ENCODE measurements at places on chromosomes 6 and 20.

DNA sequence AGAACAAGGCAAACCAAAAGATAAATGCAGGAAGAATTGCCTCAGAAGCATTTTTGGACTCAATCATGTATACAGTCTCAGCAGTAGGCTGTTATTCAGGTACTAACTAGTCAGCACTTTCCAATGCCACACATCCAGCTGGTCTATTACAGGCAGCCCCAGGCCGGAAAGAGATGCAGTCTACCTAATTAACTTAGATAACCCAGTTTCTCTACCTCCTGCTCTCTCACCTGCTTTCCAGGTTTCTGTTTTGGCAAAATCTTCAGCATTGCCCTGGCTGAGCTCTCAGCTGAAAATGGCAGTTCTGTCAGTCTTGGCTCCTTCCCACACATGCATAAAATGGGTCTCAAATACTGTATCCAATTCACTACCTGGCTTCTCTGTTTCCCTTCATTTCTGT, 101.3 kb upstream of the UFL1 start:
- DNase-seq = no peak

DNA sequence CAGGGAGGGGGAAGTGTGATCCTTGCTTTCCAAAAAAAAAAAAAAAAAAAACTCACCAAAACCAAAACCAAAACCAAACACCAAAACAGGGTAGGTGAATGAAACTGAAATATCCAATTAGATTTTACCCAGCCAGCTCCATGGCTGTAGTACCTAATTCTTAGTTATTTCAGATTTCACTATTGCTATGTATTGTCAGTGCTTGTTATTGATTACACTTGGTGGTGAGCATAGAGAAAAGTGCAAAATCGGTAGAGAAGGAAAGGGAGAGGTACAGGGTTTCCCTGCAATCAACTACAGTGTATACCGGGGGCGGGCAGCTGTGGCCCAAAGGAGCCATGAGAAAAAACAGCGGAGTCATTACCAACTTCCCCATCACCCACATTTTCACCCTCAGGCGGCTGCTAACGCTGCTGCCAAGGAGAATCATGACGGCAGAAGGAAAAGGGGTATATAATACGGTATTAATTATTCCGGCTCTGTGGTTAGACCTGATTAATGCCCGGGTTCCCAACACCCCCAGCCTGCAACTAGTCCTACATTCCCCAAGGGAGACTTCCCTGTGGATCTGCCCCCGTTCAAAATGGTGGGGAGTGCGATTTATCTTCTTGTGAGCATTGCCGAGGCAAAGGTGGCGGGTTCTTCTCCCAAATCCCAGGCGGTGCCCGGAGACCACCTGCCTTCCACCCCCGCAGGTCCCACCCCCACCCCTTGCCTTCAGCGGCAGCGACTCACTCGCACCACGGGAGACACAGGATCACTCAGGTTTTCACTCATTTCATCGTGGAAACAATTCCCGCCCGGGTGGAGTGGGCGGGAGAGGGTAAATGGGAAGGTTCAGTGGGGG, at the start of gene C6orf62:
Gene C6orf62 (minus strand): TSS at position 30 of the 847 bp plus-strand sequence. CDS start 486 bp downstream, outside the sequence.
- DNase-seq = no peak

DNA sequence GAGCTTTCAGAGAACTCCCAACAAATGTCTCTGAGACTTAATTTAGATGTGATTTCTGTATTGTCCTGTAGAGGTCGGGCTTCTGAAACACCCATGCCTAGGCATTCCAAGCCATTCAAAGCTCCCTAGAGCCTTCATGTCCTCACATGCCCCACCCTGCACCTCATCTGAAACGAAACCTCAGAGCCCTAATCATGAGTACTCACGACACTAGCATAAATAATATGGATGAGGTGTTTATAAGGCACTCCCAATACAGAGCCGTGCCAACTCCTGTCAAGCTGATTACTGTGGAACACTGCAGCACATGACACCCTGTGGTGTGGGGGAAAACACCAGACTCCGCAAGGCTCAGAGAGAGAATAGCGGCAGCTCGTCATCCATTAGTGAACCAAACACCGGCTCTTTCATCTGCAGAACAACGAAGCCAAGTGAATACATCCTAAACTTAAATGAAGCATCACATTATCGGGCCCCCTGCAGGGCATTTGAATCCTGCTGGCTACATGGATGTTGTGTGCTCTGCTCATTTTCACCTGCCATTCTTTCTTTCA, 83.8 kb downstream of the FNDC1 start:
- no peak for DNase-seq

DNA sequence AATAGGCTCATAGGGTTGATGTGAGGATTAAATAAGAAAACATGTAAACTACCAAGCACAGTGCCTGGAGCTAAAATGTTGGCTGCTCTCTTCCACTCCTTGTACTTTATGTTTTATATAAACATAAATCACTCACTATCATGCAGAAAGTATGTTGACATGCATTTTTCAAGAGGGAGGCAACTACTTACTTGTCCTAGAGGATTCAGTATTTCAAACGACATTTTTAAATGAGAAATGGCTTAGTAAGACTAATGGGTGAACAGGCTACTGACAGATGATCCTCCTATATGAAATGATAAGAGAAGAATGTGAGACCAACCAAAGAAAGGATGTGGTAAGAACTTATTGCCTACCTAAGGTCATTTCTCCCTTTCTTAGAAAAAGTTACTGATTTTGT, 21.0 kb downstream of the LATS1 start:
- DNase-seq = no peak

DNA sequence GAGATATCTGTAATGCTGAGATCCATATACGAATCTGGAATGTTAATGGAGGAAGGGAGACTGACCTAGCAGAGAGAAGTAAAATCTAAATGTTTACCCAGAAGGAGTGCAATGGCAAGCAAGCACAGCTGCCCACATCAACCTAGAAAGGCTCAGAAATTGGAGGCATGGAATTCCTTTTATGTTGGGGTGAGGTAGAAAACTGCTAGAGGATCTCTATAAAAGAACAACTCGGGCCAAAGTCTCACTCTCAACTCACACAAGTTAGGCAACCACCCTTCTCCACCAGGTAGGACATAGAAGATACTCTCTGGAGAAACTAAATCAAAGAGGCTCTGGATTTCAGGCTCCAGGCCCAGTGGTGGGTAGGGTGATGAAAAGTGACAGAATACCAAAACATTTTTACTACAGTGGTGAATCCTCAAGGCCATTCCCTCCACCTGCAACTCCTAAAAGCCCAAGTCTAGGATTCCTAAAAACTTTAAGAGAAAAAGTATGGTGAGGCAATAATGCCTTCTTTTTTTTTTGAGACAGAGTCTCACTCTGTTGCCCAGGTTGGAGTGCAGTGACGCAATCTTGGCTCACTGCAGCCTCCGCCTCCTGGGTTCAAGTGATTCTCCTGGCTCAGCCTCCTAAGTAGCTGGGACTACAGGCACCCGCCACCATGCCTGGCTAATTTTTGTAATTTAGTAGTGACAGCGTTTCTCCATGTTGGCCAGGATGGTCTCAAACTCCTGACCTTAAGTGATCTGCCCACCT, 9.5 kb upstream of the ADGRG6 start:
- no peak for DNase-seq

GRCh38 chr6:39787322-39787721, 4.9 kb upstream of the DAAM2 start:
- no peak for DNase-seq

DNA sequence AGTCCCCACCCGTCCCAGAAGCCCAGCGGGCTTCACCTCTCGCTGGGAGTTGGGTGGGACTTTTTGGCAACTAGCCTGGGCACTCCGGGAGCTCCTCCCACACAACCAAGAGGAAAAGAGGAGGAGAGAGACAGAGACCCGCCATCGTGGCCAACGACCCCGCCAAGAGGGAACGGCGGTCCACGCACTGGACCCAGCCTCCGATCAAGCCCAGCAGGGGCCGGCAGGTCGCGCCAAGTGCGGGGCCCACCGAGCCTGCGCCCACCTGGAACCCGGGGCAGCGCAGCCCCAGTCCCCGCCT, 3.0 kb upstream of the TMEM14C start:
- no peak for DNase-seq

DNA sequence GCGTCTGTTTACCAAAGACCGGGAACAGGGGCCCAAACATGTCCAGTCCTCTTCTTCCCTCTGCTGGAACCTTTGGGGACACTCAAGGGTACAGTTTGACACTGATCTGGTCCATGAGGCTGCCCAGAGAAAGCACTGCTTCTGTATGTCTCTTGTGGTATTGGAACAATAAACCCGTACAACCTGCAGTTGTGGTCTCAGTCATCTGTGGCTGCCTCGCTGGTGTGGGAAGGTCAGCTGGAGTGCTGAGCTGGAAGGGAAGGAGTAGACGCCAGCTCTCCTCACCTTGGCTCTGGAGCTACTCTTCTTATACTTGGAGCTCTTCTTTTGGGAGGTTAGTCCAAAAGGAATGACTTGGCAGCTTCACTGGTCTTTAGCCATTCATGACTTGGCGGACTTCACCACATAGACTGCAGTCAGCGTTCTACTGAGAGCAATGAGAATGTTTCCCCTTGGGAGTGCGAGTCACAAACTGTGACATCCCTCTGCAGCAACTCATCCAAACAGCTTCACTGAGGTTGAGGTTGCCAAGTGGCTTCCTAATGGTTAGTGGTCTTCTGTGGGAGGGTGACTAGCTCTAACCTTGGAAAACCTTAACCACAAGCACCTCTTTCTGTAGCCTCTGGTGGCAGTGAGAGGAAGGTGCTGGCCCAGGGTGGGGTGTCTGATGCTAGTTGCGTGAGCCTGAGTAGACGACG, 81.2 kb downstream of the ASXL1 start:
- no peak for DNase-seq

DNA sequence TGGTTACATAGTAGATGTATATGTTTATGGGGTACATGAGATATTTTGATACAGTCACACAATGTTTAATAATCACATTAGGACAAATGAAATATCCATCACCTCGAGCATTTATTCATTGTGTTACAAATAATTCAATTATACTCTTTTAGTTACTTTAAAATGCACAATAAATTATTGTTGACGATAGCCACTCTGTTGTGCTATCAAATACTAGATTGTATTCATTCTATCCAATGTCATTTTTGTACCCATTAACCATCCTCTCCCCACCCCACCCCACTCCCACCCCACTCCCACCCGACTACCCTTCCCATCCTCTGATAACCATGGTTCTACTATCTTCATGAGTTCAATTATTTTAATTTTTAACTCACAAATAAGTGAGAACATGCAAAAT, 585.4 kb downstream of the CDH26 start:
- no peak for DNase-seq

DNA sequence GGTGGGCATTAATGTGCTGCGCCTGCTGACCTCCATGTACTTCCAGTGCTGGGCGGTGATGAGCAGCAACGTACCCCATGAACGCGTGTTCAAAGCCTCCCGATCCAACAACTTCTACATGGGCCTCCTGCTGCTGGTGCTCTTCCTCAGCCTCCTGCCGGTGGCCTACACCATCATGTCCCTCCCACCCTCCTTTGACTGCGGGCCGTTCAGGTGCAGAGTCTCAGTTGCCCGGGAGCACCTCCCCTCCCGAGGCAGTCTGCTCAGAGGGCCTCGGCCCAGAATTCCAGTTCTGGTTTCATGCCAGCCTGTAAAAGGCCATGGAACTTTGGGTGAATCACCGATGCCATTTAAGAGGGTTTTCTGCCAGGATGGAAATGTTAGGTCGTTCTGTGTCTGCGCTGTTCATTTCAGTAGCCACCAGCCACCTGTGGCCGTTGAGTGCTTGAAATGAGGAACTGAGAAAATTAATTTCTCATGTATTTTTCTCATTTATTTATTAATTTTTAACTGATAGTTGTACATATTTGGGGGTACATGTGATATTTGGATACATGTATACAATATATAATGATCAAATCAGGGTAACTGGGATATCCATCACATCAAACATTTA, 35.2 kb upstream of the NOP56 start:
- no peak for DNase-seq

DNA sequence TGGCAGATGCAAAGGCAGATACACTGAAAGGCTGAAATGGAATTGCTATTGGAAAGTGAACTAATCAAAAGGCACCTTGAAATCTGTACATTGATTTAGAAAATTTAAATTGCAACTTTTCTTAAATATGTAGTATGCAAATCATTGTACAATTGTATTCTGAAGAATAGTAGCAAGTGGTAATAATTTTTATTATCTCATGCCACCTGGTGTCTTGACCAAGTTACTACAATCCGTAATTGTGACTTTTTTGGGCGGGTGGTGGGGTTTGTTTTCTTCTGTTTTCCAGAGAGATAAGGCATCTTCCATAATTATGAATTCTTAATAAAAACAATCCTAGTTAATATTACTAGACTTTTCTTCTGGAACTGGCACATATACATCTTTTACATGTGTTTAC, 12.5 kb upstream of the BCKDHB start:
- no peak for DNase-seq

DNA sequence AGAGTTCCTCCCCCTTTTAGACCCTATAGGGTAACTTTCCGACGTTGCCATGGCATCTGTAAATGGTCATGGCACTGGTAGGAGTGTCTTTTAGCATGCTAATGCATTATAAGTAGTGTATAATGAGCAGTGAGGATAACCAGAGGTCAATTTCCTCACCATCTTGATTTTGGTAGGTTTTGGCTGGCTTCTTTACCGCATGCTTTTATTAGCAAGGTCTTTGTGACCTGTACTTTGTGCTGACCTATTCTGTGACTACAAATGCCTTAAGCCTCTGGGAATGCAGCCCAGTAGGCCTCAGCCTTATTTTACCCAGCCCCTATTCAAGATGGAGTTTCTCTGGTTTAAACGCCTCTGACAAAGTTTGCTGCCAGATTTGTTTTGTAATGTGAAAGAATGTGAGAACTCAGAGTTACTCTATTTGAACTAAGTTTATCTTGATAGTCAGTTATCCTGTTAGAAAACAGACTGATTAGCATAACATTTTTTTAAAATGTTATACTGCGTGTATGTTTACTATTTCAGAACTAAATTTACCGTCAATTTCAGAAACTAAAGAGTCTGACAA, 111.3 kb upstream of the PRSS16 start:
- no peak for DNase-seq

DNA sequence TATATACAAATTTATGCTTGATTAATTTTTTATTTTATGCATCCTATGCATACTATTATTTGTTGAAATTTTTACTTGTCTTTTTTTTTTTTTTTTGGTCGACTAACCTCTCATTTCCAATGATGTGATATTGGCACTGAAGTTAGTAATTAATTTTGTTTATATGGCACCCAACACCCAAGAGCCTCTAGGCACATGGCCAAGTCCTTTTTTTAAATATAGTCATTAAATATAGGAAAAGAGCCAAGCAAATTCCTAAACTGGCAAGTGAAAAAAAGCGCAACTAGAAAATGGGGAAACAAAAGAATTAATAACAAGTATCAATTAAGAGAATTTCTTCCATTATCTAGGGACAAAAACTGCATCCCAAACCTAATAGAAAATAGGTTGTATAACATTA, 85.5 kb upstream of the HS3ST5 start:
- DNase-seq = no peak

GRCh38 chr6:166277892-166278578, 30.2 kb downstream of the PRR18 start:
- no peak for DNase-seq

All from cortex of kidney (tissue), 1 donor.